ENCODE measurements at places on chromosomes 16 and 17. TPM values are rescaled to one million over a fixed set of nuclear protein-coding genes. Genes with fewer than 3 reads are reported as not detected.

Gene ARHGDIG
- 0.77 TPM for total RNA-seq

DNA sequence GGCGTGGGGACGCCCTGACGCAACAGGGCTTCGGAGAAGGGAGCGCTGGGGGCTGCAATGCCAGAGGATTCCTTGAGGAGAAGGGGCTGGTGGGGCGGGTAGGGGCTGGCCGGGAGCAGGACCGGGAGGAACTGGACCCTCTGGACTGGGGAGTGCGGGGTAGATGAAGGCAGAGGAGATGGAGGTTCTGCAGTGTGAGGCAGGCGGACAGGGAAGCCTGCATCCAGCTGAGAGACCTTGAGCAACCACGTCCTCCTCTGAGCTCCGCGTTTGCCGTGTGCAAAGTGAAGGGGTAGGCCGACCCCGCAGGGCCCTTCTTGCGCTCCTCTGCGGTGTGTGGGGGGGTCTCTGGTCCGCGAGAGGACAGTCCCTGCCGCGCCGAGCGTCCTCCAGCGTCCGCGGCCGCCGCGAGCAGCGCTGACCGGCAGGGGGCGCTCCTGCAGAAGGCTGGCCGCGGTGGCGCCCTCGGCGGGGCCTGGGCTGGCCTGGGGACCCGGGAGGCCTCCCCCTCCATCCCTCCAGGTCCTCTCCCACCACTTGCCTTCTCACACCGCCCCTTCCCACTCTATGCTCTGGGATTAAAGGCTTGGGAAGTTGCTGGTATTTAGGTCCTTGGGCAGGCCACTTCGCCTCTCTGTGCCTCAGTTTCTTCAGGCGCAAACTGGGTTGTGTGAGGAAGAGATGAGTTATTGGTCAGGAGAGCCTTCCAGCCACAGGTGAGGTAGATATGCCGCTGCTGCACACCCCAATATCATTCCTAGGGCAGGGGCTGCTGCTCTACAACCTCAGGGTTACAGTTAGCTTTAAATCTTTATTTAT is 9.6 kb upstream of the WNT9B start:
- no peak for DNase-seq
- H3K36me3 ChIP-seq, result no peaks in the 10 kb centered on the region
- peaks cover 13% of the 10 kb centered on the region for H3K27me3 ChIP-seq
- no peak overlapping the region for H3K27ac ChIP-seq
- H3K4me3 ChIP-seq, result no peak overlapping the region
- H3K4me1 ChIP-seq, result no peaks in the 10 kb centered on the region

Gene ITGA3
- total RNA-seq, result 269 TPM

DNA sequence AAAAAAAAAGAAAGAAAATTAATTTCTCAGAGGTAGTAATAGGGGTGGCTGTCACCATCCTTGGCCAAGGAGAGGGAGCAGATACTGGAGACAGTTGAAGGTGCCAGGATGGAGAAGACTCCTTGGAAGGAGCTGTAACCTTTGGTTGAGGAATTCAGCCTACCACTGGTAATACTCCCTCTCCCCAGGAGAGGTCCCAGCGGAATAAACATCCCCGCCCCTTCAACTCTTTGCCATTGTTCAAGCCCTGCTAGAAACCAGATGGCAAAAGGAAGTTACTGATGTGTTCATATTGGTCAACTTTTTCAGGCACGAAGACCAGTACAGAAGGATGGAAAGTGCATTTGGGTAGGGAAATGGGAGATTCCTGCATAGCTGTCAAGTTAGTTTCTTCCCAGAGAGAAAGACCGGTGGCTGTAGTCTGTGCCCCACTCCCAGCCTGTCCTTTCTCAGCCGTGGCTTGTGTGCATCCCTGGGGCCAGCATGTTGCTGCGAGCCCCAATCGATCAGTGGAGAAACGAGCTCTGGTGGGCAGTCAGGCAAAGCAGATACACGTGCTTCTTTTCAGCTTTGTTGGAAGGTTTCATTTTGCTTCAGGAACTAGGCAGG is 612.1 kb downstream of the MAF start:
- DNase-seq, result no peak
- no peak overlapping the region for H3K27ac ChIP-seq
- H3K36me3 ChIP-seq, result no peaks in the 10 kb centered on the region
- no peaks in the 10 kb centered on the region for H3K27me3 ChIP-seq

Gene TPSD1
- total RNA-seq, result not detected

Gene GPRC5C
- 14.6 TPM for total RNA-seq

GRCh38 chr17:52410781-52411180 is 252.3 kb upstream of the CA10 start:
- H3K27me3 ChIP-seq, result no peaks in the 10 kb centered on the region
- no peaks in the 10 kb centered on the region for H3K4me1 ChIP-seq
- no peaks in the 10 kb centered on the region for H3K36me3 ChIP-seq
- DNase-seq, result no peak
- no peak overlapping the region for H3K4me3 ChIP-seq

Data from fibroblast of lung (primary cell).